ENCODE measurements at places on chromosomes 5 and 9.

- peak; percentile 65 for DNase-seq
These were observed 467 bp downstream of the CNOT6 start for GRCh38 chr5:180494510-180495181.

DNA sequence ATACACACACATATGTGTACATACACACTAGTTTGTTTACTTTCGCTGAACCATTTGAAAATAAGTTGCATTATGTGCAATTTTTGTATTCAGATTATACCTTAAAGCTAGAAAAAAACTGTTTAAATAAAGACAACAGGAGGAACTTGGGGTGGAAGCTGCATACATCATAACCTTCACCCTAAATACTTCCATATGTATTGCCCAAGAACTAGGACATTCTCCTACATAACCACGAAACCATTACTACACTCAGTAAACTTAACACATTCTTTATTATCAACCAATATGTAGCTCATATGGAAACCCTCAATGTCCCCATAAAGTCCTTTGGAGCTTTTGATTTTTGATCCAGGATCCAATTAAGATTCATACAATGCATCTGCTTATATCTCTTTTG, 83.3 kb downstream of the GIN1 start:
- no peak for DNase-seq

DNA sequence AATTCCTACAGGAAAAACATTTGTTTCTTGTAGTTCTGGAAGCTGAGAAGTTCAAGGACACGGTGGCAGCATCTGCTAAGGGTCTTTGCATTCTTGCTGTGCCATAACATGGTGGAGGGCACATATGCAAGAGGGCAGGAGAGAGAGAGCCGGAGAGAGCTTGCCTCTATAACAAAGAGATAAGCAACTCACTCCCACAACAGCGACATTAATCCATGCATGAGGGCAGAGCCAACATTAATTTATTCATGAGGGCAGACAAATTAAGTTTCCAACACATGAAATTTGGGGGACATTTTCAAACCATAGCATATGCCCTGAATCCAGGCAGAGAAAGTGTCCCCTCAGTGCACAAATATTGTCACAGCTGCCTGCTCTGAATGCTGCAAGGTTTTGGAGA, 4.4 kb upstream of the GTF3C5 start:
- DNase-seq: no peak

- DNase-seq: peak; percentile 70
These were observed 752 bp upstream of the GLRX start for GRCh38 chr5:95823218-95823737.

- DNase-seq: peak; percentile 11
These were observed 7.4 kb upstream of the CCDC187 start for GRCh38 chr9:136311051-136312008.

DNA sequence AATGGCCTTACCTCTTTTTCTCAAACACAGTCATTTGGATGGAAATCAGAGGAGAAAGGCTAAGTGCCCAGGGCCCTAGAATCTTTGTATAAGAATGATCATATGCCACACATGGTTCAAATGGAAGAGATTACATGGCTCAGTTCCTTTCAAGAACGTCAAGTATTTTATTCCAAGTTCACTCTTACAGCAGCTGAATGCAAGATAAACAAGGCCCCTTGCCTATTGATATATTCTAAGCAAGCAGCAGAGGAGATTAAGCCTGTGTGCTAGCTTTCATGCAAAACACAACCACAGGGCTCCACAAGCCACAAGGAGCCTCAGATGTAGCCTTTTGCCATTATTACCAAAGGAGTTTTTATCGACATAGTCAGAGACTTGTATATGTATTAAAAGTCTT, 55.3 kb upstream of the SLCO6A1 start:
- DNase-seq: no peak

- DNase-seq: peak; percentile 39
These were observed 138.8 kb downstream of the PIK3R1 start for GRCh38 chr5:68354315-68354714.

DNA sequence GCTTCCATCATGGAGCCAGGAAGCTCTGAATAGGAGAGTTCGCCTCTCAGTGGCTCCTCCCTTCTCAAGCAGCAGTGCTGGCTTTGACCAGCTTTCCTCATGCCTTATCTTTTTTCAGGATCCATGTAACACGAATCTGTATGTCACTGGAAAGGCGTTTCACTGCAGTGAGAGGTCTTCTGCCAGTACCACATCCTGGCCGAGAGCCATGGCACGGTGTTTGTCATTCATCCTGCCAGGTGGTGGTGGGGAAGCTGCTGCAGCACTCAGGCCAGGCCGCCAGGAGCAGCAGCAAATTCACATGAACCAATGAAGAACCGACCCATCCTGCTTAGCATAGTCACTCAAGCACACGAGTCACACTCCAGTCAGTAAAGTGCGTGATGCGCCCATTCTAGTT, 179.0 kb downstream of the FANCC start:
- DNase-seq: no peak

- DNase-seq: no peak
These were observed 200.0 kb downstream of the ATP10B start for GRCh38 chr5:160651692-160652645.
